Activated CD4-positive, alpha-beta T cell treated with anti-CD3 and anti-CD28 coated beads for 24 hours (primary cell): ENCODE measurements at places on chromosomes 2 and 18.

DNA sequence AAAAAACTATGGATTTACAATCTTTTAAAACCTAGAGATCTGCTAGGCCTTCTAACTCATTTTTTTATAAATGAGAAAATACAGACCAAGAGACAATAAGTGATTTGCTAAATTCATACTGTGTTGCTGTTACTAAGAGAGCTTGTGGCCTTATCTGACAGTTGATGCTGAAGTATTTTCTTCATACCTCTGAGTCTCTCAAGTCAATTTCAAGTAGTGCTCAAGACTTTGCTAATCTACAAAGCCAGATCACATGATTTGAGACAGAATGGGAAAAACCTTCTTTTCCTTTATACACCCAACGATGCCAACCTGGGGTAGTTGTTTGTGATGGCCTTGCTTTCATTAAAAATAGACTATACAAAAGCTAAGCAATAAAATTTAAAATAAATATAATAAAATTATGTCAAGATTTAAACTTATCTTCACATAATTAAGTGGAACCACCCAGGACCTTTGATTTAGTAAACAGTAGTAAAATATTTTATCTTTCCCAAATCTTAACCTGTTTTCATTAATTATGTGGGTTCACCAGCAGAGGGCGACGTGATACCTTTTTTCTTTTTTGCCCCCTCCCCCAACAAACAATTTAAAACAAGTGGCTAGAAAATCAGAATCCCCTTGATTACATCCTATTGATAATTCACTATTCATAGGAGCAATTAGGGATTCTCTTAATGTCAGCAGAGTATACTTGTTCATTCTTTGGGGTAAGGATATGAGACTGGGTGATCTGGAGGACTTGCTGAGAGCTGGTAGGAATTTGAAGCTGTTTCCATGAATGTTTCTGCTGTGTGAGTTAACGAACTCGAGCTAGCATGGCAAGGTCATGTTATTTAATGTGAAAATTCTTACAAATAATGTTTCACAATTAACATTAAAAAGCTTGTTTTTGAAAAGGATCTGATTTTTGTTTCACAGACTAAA is 49.6 kb upstream of the SLC5A7 start:
- DNase-seq, result no peak

- DNase-seq, result no peak
Observed at GRCh38 chr2:73295751-73296400, 2.5 kb upstream of the EGR4 start.

- DNase-seq, result no peak
Observed at GRCh38 chr2:239697399-239698164, 296.8 kb upstream of the HDAC4 start.

DNA sequence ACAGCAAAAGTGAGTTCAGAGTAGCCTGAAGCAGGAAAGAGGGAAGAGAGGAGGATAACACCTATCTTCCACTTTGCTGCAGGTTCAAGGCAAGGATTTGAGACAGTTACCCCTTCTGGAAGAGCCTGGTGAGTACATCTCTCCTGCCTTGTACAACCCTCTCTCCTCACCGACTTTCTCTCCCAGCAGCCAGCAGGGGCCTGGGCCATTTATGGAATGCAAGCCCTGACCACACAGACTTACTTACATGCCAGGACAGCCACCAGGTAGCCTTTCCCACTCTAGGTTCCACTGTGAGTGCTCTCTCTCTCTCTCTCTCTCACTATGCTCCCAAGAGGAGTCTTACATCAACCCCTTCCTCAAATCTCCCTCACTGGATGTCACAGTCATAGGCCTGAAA is 57.0 kb downstream of the BCL11A start:
- no peak for DNase-seq

DNA sequence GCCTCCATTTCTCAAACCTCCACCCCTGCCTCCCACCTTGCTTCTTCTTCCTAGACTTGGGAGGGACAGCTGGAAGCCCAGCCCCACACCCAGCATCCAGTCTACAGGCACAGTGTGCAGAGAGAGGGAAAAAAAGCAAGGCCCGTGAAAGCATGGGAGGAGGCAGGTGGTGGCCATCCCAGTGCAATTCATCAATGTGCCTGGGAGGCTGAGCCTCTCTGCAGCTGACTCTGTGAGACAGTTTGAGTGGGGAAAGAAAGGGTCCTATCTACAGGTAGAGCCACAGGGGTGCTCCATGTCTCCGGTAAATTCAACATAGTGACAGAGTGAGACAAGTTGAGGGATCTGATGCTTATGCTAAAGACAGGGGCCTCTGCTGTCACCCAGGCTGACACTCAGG is 340.6 kb downstream of the DYSF start:
- DNase-seq, result no peak

- no peak for DNase-seq
Observed at GRCh38 chr2:227827143-227827542, 13.5 kb downstream of the CCL20 start.

DNA sequence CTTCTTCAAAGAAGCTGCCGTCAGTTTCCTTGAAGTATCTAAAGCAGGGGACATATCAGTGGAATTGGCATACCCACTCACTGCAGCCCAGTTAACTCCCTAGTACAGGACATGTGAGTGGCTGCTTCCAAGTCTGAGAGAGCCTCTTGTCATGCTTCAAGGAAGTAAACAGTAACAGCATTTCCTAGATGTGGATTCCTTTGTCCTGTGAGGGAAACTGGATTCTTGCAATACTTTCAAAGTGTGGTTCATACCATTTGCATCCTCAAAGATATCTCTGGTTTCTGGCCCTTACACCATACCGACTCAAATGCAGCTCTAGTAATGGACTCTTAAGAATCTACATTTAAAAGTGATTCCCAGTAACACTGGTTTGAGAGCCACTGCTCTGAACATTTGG is 87.2 kb downstream of the ESCO1 start:
- DNase-seq, result no peak

GRCh38 chr2:241935774-241936173 is 66.2 kb downstream of the RTP5 start:
- no peak for DNase-seq

DNA sequence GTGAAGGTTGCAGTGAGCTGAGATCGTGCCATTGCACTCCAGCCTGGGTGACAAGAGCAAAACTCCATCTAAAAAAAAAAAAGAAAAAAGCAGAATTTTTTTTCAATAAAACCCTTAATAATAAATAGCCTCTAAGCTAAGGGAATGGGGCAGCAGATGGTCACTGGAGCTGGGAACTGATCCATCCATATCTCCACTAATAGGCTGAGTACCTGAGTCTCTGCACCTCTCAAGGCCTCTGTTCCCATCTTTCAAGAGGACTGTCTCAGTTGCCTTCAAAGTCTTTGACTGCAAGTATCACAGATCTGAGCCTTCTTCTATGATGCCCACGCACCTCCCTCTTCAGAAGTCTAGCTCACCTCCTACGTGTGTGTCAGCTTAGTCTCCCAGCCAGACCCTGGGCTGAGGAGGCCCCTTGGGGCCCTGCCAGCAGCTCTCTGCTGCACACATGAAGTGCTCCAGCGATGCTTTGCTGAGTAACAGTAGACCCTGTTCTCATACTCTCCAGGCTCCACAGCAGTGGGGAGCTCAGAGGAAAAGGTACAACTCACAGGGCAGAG is 32.9 kb downstream of the ST8SIA5 start:
- no peak for DNase-seq
